ENCODE measurements at places on chromosomes 3 and 15.

- no peak for DNase-seq
Measured at GRCh38 chr3:41190509-41191284, 8.6 kb upstream of the CTNNB1 start.

DNA sequence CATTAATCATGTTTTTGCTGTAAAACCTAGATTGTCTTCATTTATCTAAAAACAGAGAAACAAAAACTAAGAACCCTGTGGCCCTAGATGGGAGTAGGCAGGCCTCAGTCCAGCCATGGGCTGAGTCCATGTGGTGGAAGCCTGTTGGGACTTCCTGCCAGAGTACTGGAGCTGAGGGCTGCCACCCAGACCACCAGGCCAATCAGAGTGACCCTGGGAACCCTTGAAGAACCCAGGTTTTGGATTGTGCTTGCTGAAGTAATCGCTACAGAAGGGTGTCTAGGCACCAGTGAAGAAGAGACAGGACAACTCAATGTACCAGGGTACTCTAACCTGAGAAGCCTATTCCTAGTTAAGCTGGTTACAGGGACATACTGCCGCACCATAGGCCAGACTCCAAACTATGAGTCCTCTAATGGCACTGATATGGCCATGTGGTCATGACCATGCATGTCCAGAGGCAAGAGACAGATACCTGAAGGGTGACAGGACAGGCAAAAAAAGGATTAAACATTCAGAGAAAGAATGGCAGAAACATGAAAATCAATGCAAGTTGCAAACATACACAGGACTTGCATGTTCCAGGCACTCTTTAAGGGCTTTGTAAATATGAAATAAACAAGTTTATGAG lies 12.9 kb downstream of the CSRNP1 start:
- DNase-seq: no peak

GRCh38 chr3:159186581-159186980 lies 384.7 kb downstream of the MFSD1 start:
- DNase-seq: no peak

- no peak for DNase-seq
Measured at GRCh38 chr3:53179580-53179979, 18.6 kb downstream of the PRKCD start.

DNA sequence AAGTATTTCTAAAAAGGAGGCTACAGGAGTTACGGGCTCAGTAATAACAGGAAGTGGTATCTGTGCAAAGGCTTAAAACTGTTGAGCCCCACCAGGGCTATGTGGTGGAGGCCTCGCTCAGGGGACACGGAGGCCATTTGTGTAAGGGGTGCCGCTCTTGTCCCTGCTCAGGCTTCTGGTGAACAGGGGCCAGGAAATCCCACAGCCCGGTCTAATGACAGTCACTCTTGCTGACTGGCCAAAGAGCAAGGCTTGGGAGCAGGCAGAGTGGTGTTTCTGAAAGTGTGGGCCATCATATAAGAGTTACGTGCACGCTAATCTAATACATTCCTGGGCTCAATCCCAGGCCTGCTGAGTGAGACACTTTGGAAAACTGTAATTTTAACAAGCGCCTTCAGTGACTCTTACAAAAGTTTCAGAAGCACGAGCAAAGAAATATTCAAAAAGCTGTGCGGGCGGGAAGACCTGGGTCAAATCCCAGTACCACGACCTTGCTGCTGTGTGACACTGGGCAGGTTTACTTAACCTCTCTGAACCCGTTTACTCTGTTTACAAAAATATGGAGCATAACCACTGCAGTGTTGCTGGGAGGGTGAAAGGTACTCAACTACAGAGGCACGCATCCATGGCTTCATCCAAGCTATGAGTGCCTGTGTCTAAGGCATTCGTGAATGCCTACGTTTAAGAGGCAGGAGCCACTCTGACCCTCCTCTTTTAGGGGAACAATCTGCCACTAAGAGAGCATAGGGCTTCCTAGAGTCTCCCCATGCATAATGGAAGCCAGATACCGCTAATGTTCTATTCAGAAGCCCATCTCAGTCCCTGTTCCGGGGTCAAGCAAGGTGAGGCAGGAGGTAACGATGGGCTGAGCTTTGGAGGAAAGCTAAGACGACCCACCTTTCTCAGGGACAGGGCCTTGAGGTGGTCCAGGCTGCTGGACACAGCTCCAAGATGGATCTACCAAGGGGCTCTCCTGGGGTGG lies 2.0 kb downstream of the ATP10A start:
- DNase-seq: no peak

- DNase-seq: no peak
Measured at GRCh38 chr3:60660026-60660425, 591.2 kb downstream of the FHIT start.

GRCh38 chr3:52925405-52926313 lies 28.3 kb upstream of the STIMATE start:
- no peak for DNase-seq

- no peak for DNase-seq
Measured at GRCh38 chr15:89794627-89795241, 18.6 kb downstream of the MESP2 start.

- DNase-seq: no peak
Measured at GRCh38 chr3:82410366-82410765, 648.9 kb upstream of the GBE1 start.

DNA sequence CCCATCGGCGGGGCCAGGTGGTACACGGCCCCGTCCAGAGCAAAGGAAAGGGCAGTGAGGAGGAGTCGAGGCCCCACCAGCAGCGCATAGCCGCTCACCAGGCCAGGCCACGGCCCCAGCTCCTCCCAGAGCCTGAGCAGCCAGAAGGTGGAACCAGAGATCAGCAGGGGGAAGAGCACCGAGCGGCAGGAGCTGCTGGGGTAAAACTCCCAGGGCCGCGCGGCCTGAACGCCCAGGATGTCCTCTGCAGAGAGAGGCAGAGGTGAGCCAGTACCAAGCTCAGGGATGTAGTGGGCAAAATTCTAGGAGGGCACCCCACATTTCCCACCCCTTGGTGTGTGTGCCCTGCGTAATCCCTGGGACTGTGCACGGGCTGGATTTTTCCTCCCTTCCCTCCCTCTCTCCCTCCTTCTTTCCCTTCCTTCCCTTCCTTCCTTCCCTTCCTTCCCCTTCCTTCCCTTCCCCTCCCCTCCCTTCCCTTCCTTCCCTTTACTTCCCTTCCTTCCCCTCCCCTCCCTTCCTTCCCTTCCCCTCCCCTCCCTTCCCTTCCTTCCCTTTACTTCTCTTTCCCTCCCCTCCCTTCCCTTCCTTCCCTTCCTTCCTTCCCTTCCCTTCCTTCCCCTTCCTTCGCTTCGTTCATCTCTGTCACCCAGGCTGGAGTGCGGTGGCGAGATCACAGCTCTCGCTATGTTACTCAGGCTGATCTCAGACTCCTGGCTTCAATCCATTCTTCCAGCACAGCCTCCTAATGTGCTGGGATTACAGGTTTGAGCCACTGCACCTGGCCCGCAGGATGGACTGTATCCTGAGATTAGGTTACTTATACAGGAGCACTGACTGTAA lies 6.3 kb upstream of the NCBP2 start:
- peak; percentile 8 for DNase-seq
